ENCODE measurements at places on chromosomes 5 and 9. TPM values are rescaled to one million over a fixed set of nuclear protein-coding genes. Genes with fewer than 3 reads are reported as not detected.
A peak's percentile ranks its signal among the peaks of the same experiment; 100 is the strongest.

The PCDHB10 gene
- not detected for total RNA-seq

- no peaks in the 10 kb centered on the region for H3K27me3 ChIP-seq
- H3K36me3 ChIP-seq = peaks cover 5% of the 10 kb centered on the region
- H3K27ac ChIP-seq = no peak overlapping the region
- H3K4me3 ChIP-seq = no peak overlapping the region
- peaks cover 3% of the 10 kb centered on the region for H3K4me1 ChIP-seq
- no peak for DNase-seq
Measured at GRCh38 chr5:128074171-128074570, 9.4 kb upstream of the SLC12A2 start.

The RAD50 gene
- total RNA-seq = 34.1 TPM

GRCh38 chr5:148810823-148811222, 15.6 kb upstream of the ADRB2 start:
- peaks cover 2% of the 10 kb centered on the region for H3K36me3 ChIP-seq
- H3K27me3 ChIP-seq = no peaks in the 10 kb centered on the region
- peaks cover 25% of the 10 kb centered on the region for H3K4me1 ChIP-seq
- H3K4me3 ChIP-seq = no peak overlapping the region

DNA sequence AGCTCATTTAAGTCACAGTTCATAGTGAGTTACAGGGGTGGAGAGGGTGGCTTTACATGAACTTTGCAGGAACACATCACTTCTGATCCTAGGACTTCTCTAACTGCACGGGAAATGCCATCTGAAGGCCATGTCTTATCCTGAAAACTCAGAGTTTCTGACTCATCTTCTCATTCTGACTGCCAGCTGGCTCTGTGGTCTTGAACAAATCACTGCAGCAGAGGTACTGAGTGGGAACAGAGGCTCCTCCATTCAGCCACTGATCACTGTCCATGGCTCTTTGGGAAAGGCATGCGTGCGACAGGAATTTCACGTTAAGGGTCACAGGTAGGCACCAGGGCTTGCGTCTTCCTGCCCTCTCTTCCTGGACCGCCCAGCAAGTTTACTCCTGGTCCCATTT, 114.6 kb upstream of the LRRTM2 start:
- peaks cover 6% of the 10 kb centered on the region for H3K4me1 ChIP-seq
- no peaks in the 10 kb centered on the region for H3K27me3 ChIP-seq
- no peak overlapping the region for H3K27ac ChIP-seq
- DNase-seq = no peak

DNA sequence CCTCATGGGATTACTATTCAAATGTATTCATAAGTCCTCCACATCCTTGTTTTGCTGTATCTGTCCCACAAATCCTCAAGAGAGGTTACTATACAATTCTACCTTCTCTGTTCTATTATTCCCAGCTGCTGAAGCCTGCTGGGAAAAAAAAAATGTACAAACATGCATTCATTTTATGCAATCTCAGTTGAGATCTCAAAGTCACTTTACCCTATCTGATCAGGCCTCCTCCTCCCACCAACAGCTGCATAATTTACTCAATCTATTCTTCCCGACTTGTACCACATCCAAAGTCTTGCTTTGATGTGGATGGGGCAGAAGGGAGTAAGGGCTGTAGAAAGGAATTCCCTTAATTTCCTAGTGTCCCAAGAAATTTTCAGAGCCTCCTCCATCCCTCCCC, 28.6 kb downstream of the PSIP1 start:
- H3K4me1 ChIP-seq = peaks cover 20% of the 10 kb centered on the region
- H3K36me3 ChIP-seq = peaks cover 33% of the 10 kb centered on the region
- H3K27me3 ChIP-seq = no peaks in the 10 kb centered on the region
- H3K4me3 ChIP-seq = no peak overlapping the region
- peak overlapping the region; percentile 8 for H3K27ac ChIP-seq
